Activated naive CD4-positive, alpha-beta T cell treated with anti-CD3 and anti-CD28 coated beads for 36 hours (primary cell): ENCODE measurements at places on chromosomes 4 and X.

DNA sequence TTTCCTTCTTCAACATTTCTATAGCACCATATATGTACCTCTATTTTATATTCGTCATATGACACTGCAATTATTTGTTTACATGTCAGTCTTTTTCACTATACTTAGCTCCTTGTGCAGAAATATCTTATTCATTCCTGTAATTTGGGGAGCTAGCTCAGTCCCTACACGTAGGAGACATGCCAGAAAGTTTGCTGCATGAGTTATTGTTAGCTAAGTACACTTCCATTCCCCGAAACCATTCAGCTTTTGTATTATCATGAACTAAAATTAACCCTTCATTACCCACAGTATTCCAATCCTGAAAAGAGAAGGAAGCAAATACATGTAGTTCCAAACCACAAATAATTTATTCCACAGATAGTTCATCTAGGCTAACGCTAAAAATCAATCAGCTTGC lies 10.2 kb downstream of the CBR4 start:
- no peak overlapping the region for H3K4me3 ChIP-seq
- peaks cover 30% of the 10 kb centered on the region for H3K36me3 ChIP-seq

GRCh38 chrX:30241724-30242415 lies at the start of gene MAGEB4:
MAGEB4 (plus strand) TSS chrX:30242000; CDS start chrX:30242136, 136 bp downstream.
- no peak within 1 kb of the TSS for H3K4me3 ChIP-seq
- H3K27ac ChIP-seq: no peak within 1 kb of the TSS

DNA sequence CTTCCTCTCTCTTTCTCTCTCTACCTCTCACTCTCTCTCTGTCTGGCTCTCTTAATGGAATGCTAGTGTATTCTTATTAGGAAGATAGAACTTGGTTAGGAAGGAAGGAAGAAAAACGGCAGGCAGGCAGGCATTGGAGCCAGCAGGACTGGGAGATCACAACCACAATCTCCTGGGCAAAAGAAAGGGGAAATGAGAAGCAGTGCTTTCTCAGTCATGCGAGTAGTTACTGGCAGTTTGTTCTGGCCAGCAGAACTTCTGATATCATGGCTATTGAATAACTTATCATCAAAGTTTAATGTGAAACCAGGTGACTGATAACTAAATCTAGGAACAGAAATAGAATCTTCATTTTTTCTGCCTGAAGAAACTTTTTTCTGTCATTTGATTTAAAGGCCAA lies 60.9 kb upstream of the PAGE1 start:
- no peak overlapping the region for H3K4me3 ChIP-seq
- H3K27me3 ChIP-seq: no peaks in the 10 kb centered on the region
- no peak overlapping the region for H3K27ac ChIP-seq
- H3K4me1 ChIP-seq: no peaks in the 10 kb centered on the region

GRCh38 chrX:37926700-37927099 lies 79.3 kb upstream of the DYNLT3 start:
- H3K27me3 ChIP-seq: peaks cover 4% of the 10 kb centered on the region
- H3K4me1 ChIP-seq: no peaks in the 10 kb centered on the region
- H3K4me3 ChIP-seq: no peak overlapping the region
- DNase-seq: no peak
- H3K27ac ChIP-seq: no peak overlapping the region

DNA sequence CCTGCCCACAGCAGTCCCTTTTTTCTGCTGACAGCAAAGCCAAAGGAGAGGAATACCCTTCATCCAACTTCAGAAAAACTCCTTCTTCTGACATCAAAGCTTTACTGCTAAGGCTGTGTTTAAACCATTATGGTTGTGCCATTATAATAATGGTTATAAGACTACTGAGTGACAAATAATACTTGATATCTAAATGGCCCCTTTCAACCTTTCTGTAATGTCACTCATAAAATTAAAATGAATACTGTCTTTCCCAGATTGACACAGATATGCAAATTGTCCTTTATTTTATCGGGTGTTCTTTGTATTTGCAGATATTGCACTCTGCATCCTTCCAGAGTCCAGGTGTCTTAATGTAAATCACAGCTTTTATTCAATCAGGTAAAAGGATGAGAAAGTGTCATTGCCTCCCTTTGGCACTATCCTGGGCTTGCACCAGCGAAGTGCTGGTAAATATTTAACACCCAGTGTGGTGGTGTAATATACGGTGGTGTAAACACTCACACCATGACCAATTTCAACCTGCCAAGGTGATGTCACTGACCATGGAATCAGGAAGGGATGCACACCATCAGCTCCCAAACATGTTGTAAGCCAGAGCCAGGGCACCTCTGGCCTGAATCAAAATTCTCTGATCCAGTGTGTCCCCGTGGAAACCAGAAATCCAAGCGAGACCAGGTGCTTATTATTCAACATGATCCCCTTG lies 139.4 kb upstream of the TENM3 start:
- DNase-seq: no peak
- no peak overlapping the region for H3K4me3 ChIP-seq
- H3K4me1 ChIP-seq: no peaks in the 10 kb centered on the region
- H3K27ac ChIP-seq: no peak overlapping the region

DNA sequence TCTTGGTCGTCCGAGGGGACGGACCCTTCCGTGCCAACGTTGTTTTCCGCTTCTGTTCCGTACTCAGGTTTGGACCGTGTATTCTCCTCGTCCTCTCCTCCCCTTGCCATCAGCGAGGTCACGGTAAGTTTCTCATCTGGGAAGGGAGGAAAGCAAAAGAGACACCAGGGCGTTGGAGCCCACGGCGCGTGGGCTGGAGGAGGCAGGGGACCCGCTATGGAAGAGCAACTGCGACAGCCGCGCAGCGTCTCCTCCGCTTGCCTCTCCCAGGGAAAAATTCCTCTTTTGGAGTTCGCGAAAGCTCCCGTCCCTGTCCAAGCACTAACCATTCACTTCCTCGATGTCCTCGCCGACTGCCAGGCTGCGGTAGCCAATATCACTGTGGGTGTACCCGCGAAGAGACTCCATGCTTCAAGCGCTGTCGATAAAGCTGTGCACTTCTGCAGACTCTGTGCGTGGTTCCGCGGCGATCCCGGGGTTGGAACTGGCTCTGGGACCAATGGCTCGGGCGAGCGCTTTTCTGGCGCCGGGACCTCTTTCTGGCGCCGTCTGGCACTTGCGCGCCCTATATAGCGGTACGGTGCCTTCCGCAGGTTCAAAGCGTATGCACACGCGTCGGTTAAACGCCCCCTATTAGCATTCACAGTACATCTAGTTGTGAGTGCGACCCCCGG lies at the start of gene ESX1:
ESX1 (minus strand) TSS at position 492 of the 674 bp plus-strand sequence; CDS start at position 408, 84 bp downstream.
- H3K27ac ChIP-seq: no peak within 1 kb of the TSS
- no peaks in the 10 kb centered on the region for H3K36me3 ChIP-seq
- DNase-seq: peak; percentile 8
- H3K4me3 ChIP-seq: peak within 1 kb of the TSS; percentile 64
